ENCODE measurements at places on chromosomes 1 and 21.

DNA sequence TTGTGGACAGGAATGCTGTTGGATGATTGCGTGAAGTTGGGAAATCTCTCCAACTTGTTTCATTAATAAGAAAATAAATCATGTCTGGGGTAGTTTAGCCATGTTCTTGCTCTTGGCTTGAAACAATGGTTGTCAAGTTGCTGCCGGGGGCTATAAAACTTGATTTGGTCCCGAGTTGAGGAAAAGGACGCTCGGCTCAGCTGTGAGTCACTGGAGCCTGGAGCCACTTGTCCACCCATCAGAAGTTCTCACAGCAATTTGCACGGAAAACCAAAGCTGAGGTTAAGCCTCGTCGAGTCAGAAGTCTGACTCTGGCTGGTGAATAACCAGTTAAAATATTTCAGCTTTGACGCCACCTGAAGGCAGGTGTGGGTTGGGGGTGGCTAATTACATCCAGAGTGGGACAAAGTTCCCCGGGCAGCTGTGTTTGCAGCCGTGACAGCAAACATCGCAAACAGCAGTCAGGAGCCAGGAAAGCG lies 19.7 kb upstream of the RIPK4 start:
- DNase-seq = peak; percentile 86

DNA sequence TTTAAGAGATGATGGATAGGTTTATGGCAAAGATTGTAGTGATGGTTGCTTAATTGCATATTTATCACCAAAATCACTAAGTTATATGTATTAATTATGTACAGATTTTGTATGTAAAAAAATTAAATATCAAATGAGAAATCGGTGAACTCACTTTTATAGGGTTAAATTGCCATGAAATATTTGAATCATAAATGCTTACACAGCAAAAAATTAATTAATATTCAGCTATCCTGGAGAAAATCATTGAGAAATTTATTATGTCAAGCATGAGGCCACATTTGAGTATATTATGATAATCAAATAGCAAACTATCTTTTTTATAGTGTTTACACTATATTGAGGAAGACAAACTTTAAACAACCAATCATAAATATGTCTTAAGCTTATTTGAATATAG lies 239.4 kb upstream of the BRINP3 start:
- DNase-seq = no peak

GRCh38 chr21:35764586-35764985 lies 295.7 kb downstream of the SETD4 start:
- no peak for DNase-seq

DNA sequence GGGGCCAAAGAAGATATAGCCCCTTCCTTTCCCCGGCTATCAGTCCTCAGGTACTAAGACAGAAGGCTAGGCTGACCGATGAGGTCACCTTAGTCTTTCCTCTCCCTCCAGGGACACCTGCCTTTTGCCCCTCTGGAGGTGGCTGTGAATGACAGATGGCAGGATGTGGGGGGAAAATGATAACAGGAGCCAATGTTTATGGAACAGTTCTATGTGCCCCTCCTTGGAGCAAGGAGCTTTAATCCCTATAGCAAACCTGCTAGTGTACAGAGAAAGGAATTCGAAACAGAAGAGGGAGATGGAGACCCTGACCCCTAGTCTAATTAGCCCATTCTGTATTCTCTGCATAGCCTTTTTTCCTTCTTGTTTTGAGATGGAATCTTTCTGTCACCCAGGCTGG lies 28.1 kb downstream of the SERINC2 start:
- DNase-seq = no peak

GRCh38 chr1:150003801-150004200 lies 6.7 kb downstream of the OTUD7B start:
- no peak for DNase-seq
